ENCODE measurements at places on chromosomes 12 and 14.

DNA sequence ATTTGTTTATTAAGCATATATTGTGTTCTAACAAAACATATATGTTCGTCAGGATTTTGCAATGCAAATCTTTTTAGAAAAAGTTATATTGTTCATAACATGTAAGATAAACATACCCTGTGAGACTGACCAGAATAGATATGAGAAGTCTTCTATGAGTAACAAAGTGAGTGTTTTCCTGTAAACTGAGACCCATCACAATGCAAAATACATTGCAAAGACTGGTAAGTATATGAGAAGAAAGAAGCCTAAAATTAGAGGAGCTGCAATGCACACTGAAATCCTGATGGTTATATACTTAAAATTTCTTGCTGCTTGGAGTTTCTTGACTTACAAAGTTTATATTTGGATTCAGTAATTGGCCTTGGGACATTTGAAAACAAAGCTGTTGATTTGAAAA lies 6.0 kb downstream of the HMGA2 start:
- no peak for DNase-seq

DNA sequence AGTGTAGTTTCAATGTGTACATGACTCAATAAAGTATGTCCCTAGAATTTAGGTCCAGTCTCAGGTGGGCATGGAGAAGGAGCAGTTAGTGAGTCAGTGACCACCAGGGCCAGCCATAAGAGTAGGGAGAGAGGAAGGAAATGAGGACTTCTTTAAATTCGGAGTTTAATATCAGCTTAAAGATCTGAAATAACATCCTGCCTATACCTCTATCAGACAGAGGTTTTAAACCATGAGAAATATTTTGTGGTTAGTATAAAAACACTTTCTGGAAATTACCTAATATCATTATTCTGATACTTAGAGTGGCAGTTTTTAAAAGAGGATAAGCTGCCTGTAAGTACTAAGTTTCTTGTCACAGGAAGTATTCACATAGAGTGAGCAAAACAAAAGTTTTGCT lies 61.7 kb upstream of the ST8SIA1 start:
- DNase-seq, result no peak

DNA sequence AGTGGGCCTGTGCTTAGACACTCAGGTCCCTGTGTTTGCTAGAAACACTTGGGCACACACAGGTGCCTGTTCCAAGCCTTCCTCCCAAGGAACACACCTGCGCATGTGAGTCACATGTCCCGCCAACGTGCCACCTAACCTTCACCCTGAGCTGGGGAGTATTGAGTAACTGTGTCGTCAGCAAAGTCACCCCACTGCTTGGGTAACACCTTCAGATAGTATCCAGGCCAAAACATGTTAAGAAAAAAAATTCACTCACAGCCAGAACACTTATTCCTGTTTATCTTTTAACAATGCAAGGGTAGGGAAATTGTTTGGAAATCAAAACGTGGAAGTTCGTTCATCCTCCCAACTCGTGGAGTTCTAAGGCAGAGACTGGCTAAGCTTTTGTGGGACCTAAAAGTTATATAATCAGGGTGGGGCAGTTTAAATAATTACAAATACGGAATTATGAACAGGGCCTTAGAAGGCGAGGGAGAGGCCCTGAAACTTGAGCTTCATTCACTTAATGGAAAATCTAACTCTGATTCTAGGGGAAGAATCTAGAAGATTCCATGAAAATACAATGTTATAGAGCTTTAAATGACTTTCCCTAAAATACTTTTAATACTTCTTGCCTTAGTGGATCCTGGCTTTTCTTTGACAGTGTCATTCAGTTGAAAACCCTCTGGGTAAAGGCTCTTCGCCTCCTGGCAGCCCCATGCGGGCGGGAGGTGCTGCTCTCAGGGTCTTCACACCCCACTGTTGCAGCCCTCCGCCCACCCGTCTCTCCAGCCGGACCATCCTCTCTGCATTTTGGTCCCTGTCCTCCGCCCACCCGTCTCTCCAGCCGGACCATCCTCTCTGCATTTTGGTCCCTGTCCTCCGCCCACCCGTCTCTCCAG lies 30.3 kb upstream of the ADIPOR2 start:
- DNase-seq, result peak; percentile 63

- no peak for DNase-seq
Observed at GRCh38 chr12:113512568-113512967, 40.9 kb upstream of the LHX5 start.

- no peak for DNase-seq
Observed at GRCh38 chr12:12191008-12191407, 75.8 kb downstream of the LRP6 start.

DNA sequence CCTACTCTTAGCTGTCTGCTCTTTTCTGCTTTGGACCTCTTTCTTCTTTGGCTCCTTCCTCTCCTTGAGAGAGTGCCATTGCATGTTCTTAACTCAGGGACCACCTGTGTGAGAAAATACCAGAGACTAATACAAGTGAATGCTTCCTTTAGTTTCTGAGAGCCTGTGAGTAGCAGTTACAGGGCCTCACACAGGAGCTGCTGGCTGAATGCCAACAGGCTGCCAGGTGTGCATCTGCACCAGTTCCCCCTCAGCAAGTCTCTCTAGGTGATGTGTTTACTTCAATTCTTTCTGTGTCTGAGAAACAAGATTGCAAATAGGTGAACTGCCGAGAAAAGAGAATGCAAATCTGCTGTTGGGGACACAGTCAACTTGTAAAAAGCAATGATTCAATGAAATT lies 108.2 kb downstream of the STXBP6 start:
- DNase-seq, result no peak

DNA sequence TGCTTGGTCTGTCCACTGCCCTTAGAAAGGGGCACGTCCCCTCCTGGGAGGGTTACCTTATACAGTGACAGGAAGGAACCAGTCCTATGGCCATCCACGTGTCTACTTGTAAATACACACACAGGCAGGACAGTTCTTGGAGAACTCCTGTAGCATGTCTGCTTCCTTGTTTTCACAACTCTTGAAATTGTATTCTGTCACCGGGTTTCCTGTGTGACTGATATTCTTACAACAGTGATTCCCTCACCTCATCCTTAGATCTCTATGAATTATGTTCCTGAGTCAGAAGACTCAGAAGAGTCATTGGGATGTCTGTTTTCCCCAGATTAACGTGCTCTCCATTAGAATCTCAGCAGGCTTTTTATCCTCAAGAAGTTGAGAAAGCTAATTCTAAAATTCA lies 44.1 kb upstream of the DYNC1H1 start:
- DNase-seq, result peak; percentile 29

DNA sequence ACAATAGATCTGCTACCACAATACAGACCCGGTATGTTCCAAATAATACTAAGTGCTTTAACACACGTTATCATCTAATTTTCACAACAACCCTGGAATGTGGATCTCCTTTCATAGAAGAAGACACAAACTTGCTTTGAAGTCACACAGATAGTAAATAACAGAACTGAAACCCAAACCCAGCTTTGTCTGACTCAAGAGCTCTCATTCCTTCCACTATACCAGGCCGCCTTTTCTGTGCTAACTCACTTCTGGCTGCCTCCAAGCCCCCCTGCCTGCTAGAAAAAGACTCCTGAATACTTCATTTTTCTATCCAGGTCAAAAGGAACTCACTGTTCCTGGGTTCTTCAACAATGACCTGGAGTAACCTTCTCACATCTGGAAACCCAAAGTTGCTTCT lies 37.8 kb downstream of the PRPF40B start:
- DNase-seq, result no peak

- DNase-seq, result no peak
Observed at GRCh38 chr14:32011225-32011624, 65.9 kb upstream of the ARHGAP5 start.

- no peak for DNase-seq
Observed at GRCh38 chr14:35222872-35223466, 69.2 kb upstream of the PSMA6 start.

DNA sequence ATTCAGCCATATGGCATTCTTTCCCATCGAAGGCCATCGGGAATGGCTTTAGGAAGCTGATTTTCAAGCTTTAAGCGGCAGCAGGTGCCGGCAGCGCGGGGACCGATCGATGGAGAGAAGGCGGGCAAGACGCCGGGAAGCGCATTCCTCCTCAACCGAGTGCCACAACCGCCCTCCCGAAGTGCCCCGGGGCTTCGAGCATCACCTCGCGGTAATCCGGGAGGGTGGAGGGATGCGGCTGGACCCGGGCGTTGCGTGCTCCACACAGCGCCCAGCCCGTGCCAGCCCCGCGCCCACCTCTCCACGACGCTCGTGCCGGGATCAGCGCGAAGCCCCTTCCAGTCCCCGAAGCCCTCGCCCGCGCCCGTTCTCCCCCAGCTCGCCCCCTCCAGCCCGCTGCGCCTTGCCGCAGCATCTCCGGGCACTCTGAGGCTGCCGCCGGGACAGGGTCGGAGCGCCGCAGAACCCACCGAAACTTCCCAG lies 3.2 kb downstream of the USP44 start:
- DNase-seq, result peak; percentile 8

DNA sequence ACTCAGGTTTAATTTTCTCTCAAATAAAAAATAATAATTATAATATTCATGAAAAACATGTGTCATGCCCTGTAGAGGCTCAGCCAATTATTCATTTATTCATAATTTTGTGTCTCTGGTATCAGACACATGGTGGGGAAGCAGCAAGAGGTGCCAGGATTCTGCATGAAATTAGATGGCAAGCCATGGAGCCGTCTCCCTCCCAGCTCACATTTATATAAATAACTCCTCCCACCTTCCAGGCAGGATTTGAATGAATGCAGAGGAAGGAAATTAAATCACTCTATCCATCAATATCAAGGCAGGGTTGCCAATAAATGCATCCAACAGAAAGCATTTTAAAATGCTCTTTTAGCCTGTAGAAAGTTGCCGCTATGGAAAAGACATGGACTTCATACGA lies 98.1 kb downstream of the PTPRR start:
- no peak for DNase-seq

DNA sequence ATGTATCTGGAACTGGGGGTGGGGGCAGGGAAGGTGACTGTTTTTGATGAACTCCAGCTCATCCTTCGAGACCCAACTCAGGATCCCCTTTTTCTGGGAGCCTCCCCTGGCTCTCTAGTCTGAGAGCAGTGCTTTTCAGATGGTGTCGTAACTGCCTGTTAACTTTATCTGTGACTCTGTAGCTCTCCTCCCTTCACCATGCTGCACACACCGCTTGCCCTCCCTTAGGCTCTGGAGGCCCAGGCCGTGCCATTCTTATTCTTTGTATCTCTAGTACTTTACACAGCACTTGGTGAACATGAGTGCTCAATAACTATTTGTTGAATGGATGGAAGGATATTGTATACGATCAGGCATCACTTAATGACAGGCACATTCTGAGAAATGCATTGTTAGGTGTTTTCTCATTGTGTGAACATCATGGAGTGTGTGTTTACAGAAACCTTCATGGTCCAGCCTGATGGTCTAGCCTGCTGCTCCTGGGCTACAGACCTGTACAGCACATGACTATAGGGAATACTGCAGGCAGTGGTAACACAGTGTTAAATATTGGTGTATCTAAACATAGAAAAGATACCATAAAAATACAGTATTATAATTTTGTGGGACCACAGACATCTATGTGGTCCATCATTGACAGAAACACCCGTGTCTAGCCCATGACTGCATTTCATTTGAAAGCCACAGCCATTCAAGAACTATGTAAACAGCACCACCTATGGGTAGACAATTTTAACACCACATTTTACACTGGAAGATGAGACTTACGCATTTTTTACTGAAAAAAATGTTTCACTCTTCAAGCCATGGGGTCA lies 91.8 kb downstream of the EML1 start:
- peak; percentile 76 for DNase-seq

GRCh38 chr14:85535991-85536832 lies 6.3 kb downstream of the FLRT2 start:
- DNase-seq, result peak; percentile 79

- no peak for DNase-seq
Observed at GRCh38 chr12:127455347-127456265, 811.4 kb upstream of the TMEM132C start.

DNA sequence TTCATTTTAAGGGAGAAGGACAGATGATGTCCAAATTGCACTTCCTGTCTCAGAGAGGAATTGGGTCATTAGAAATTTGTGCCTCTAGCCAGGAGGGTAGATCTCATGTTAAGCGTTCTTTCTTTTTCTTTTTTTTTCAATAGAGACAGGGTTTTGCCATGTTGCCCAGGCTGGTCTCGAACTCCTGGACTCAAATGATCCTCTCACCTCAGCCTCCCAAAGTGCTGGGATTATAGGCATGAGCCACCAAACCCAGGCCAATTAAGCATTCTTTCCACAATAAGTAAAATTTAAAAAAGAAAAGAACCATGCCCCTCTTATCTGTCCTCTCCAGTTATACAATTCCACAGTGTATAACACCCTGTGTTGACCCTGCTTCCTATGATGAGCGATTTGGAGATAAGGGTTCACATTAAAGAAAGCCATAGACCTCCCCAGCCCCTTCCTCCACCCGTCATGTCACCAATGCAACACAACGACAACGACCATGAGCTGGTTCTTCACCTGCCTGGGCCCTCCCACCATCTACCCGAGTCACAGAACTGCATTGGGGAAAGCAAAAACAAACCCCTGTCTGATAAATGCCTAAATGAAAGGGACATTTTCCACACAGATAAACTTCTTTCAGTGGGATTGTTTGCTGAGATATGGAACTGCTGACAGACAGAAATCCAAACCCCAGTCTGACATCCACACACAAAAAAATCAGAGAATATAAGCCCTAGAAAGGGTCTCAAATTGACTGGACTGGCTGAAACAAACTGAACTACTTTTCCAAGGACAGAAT lies 37.3 kb downstream of the SSH1 start:
- DNase-seq, result no peak

GRCh38 chr12:82203086-82203485 lies 155.1 kb downstream of the CCDC59 start:
- DNase-seq, result no peak

DNA sequence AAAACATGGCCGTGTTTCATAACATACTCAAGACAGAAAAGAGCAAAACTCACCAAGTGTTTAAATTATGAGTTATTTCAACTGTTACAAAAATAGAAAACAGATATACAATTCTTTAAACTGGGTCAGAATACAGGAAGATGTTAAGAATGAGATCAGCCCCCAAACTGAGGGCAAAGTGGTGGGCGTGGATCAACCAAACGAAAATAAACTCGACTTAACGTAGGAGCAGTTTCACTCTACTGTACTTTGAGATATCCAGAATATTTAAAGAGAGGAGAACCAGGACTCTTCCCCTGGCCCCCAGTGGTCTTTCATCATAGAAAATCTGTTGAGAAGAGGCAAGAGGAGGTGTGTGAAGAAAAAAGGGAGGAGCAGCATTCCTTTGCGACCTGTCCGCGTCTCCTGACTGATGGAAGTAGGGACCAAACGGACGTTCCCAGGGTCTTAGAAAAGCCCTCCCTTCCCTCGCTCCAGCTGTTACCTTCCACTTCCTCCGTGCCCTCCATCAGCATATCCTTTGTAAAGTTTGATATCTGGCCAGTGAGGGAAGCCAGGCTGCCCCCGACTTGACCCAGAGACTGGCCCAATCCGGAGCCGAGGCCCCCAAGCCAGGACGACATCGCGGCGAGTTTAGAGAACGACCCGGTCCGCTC lies 668 bp downstream of the TRIP11 start:
- DNase-seq, result peak; percentile 63
